ENCODE measurements at places on chromosomes 1 and 21. TPM values are rescaled to one million over a fixed set of nuclear protein-coding genes. Genes with fewer than 3 reads are reported as not detected.

GRCh38 chr1:2231532-2232254 is 3.6 kb downstream of the SKI start:
- peak overlapping the region; percentile 64 for H3K4me3 ChIP-seq
- H3K36me3 ChIP-seq: no peaks in the 10 kb centered on the region
- peaks cover 72% of the 10 kb centered on the region for H3K4me1 ChIP-seq
- peak; percentile 94 for DNase-seq
- peak overlapping the region; percentile 89 for H3K27ac ChIP-seq
- no peaks in the 10 kb centered on the region for H3K27me3 ChIP-seq

The ANKRD13C gene
- 18.0 TPM for total RNA-seq

DNA sequence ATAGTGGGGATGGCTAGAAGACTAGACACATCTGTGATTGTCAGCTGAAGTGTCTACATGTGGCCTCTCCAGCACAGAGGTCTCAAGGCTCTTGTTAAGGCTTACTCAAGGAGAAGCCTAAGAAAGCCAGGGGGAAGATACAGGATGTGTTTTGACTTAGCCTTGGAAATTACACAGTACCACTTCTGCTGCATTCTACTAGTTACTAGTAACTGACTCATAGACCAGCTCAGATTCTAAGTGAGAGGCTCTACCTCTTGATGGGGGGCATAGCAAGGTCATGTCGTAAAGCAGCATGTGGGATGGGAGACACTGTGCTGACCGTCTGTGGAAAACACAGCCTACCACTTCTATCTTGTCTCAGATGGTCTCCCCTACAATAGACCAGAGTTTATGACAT is 99.5 kb downstream of the UBE2U start:
- no peaks in the 10 kb centered on the region for H3K4me1 ChIP-seq
- no peaks in the 10 kb centered on the region for H3K27me3 ChIP-seq
- no peak for DNase-seq
- H3K4me3 ChIP-seq: no peak overlapping the region
- H3K27ac ChIP-seq: no peak overlapping the region
- H3K36me3 ChIP-seq: no peaks in the 10 kb centered on the region

DNA sequence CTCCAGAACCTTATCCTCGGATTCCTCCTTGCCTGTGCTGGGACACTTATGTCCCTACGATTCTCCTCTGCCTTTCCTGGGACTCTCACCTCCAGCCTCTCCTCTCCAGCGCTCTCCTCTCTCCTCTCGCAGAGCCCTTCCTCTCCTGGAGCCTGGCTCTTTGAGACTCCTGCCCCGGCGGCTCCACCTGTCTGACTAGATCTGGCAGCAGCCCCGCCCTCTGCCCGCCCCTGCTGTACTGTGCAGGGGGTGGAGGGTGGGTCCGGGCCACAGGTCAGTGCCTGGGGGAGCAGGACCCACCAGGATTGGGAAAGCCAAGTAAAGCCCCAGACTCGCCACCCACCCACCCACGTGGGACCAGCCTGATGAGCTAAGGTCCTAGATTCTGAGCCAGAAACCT is 1.6 kb downstream of the ELOVL1 start:
- peaks cover 44% of the 10 kb centered on the region for H3K36me3 ChIP-seq
- H3K27ac ChIP-seq: peak overlapping the region; percentile 95
- H3K4me1 ChIP-seq: peaks cover 35% of the 10 kb centered on the region
- no peaks in the 10 kb centered on the region for H3K27me3 ChIP-seq

The KCNT2 gene
- total RNA-seq: 3.7 TPM

DNA sequence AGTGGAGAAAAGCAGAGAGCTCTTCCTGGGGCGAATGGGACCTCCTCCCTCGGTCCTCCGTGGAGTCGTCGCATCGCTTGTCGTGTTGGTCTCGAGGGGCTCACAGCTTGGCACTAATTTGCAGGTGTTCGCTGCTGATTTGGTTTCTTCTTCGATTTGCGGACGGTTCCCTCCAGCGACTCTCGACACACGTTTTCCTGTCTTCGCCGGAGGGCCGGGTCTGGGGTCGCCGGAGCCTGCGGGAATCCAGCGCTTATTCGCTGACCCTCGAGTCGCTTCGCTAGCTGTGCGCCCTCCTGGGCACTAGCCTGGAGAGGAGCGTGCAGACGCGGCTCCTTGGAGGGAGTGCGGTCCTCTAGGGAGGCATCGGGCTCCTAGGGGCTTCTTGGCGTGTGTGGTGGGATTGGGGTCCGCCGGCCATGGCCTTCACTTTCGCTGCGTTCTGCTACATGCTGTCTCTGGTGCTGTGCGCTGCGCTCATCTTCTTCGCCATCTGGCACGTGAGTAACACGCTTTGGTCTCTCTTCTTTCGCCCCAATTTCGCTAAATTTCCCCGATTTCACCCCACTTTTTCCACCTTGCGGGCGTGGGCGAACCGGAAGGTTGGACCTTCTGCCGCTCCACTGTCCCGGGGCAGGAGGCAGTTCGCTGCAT is 766 bp downstream of the CNIH3 start:
- no peak overlapping the region for H3K27ac ChIP-seq
- H3K27me3 ChIP-seq: peaks cover 52% of the 10 kb centered on the region
- no peaks in the 10 kb centered on the region for H3K36me3 ChIP-seq
- no peak for DNase-seq
- H3K4me1 ChIP-seq: peaks cover 20% of the 10 kb centered on the region

DNA sequence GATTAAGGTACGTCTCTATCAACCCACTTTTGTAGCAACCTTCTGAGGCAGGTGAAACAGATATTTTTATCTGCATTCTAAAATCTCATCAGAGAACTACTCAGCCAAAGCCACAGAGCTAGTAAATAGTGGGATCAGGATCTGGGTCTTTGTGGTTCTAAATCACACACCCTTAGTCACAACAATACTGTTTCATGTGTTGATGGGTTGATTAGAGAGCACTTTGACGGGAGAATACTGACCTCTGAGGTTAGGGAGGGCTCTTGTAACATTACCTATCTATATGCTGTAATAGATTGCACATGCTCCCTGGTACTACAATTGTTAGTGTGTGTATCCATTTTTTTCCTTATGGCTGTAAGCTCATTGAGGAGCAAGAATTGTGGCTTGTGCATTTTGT is 45.5 kb upstream of the CCDC190 start:
- DNase-seq: no peak
- no peaks in the 10 kb centered on the region for H3K4me1 ChIP-seq

GRCh38 chr21:45538381-45539045 is 3.7 kb downstream of the SLC19A1 start:
- H3K27ac ChIP-seq: no peak overlapping the region
- H3K4me1 ChIP-seq: peaks cover 32% of the 10 kb centered on the region
- no peaks in the 10 kb centered on the region for H3K27me3 ChIP-seq
- H3K36me3 ChIP-seq: no peaks in the 10 kb centered on the region
- DNase-seq: peak; percentile 41

The ADAMTSL4 gene
- 164 TPM for total RNA-seq

The RRP1B gene
- total RNA-seq: 18.1 TPM

DNA sequence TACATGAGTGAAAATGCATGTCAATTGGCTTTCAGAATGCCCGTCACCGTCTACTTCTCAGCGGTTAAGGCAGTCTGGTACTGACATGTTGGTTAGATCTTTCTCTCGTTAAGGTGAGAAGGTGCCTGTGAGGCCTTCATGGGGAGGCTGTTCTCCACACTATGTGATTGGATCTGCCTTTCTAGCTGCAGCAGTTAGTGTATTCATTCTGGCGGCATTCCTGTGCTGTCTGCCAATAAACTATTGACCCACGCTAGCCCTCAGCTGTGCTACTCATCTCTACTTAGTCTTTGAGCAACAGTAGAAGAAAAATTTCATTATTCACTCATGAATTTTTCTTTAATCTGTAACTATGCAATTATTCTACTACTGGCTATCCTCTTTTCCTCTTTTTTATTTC is 32.0 kb downstream of the CCSAP start:
- no peak overlapping the region for H3K4me3 ChIP-seq
- H3K36me3 ChIP-seq: peaks cover 42% of the 10 kb centered on the region
- H3K27me3 ChIP-seq: no peaks in the 10 kb centered on the region
- DNase-seq: no peak
- H3K27ac ChIP-seq: no peak overlapping the region
- H3K4me1 ChIP-seq: no peaks in the 10 kb centered on the region

- no peaks in the 10 kb centered on the region for H3K36me3 ChIP-seq
- no peaks in the 10 kb centered on the region for H3K4me1 ChIP-seq
- no peak overlapping the region for H3K4me3 ChIP-seq
- H3K27me3 ChIP-seq: no peaks in the 10 kb centered on the region
- no peak for DNase-seq
Observed at GRCh38 chr1:80825067-80825466, 975.7 kb upstream of the ADGRL2 start.

GRCh38 chr1:60835649-60836048 is 246.7 kb upstream of the NFIA start:
- H3K27ac ChIP-seq: no peak overlapping the region
- no peaks in the 10 kb centered on the region for H3K36me3 ChIP-seq
- DNase-seq: no peak
- H3K4me3 ChIP-seq: no peak overlapping the region
- H3K4me1 ChIP-seq: no peaks in the 10 kb centered on the region
- H3K27me3 ChIP-seq: peaks cover 4% of the 10 kb centered on the region

GRCh38 chr1:69441496-69441895 is 126.2 kb upstream of the LRRC7 start:
- H3K4me3 ChIP-seq: no peak overlapping the region
- H3K27me3 ChIP-seq: no peaks in the 10 kb centered on the region
- H3K36me3 ChIP-seq: no peaks in the 10 kb centered on the region
- H3K4me1 ChIP-seq: no peaks in the 10 kb centered on the region
- no peak for DNase-seq
- no peak overlapping the region for H3K27ac ChIP-seq

DNA sequence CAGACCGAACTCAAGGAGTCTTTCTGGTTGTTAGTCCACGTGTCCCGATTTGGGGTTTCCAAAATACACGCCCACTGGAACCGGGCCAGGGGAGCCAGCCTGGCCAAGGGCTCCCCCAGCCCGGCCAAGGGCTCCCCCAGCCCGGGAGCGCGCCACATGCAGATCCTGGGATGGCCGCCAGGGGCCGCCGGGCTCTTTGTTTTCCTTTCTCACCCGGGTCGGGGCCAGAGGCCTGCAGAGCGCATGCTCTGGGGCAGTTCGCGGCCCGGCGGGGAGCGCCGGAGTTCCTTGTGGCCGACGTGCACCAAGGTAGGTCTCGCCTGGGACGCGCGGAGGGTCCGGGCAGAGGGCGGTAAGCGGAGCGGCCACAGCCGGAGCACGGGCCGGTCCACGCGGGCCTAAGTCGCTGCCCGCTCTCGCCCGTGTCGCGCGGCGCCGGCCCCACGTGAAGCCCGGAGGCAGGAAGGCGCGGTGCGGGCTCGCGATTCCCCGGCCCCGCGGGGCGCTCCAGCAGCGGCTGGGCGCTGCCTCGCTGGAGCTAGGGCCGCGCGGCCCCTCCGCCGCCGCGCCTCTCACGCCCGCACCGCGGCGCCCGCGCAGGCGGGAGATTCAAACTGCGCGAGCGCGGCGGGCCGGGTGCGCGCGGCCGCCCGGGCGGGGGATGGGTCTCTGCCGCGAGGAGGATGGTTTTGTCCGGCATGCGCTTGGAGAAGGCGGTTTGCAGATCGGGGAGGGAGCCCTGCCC is 12.3 kb downstream of the RCC1 start:
- H3K27me3 ChIP-seq: no peaks in the 10 kb centered on the region
- H3K27ac ChIP-seq: peak overlapping the region; percentile 77
- peak overlapping the region; percentile 77 for H3K4me3 ChIP-seq
- peaks cover 22% of the 10 kb centered on the region for H3K36me3 ChIP-seq
- peaks cover 18% of the 10 kb centered on the region for H3K4me1 ChIP-seq
- DNase-seq: peak; percentile 95

The NPHS2 gene
- not detected for total RNA-seq

The OR2L5 gene
- total RNA-seq: not detected

DNA sequence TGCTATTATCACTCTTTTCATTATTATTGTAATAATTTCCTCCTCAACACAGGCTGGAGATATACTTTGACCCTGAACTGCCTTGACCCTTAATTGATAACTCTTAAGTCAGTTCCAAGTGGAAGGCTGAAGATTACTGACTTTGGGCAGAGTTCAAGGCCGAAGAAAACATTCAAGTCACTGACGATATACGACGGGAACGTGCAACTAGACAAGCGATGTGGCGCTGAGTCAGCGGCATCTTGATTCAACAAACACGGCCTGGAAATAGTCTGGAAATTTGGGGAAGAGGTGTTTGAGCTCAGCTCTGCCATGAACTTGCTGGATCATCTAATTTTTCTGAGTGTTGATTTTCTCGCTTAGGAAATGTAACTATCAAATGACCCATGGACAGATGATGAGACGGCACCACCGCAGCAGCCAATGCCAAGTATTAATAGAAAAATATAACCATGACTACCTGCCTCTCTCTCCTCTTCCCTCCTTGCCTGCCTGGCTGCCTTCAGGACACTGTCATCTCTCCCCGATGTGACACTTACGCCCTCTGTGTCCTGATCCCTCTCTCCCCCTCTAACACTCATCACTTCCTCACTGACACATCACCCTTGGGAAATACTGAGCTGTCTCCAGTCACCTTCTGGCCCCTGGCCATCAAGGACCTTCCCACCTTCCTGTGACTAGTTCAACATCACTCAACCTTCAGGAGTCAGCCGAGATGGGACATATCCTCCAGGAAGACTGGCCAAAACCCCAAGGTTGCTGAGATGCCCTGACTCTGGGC is 49.4 kb downstream of the TMCO4 start:
- H3K27ac ChIP-seq: no peak overlapping the region
- peaks cover 80% of the 10 kb centered on the region for H3K36me3 ChIP-seq
- DNase-seq: no peak
- H3K4me3 ChIP-seq: no peak overlapping the region
- H3K4me1 ChIP-seq: no peaks in the 10 kb centered on the region

GRCh38 chr1:26021647-26022403 is at the start of gene EXTL1:
TSS of gene EXTL1 (plus strand) at chr1:26021775. CDS start at chr1:26022647, 872 bp downstream.
- no peaks in the 10 kb centered on the region for H3K27me3 ChIP-seq
- H3K27ac ChIP-seq: peak within 1 kb of the TSS; percentile 18
- DNase-seq: no peak
- peaks cover 7% of the 10 kb centered on the region for H3K4me1 ChIP-seq

GRCh38 chr21:42075686-42076471 is 4.8 kb downstream of the UMODL1 start:
- DNase-seq: no peak
- peaks cover 2% of the 10 kb centered on the region for H3K4me1 ChIP-seq
- no peak overlapping the region for H3K4me3 ChIP-seq
- no peak overlapping the region for H3K27ac ChIP-seq
